ENCODE measurements at places on chromosomes 7 and 10.

DNA sequence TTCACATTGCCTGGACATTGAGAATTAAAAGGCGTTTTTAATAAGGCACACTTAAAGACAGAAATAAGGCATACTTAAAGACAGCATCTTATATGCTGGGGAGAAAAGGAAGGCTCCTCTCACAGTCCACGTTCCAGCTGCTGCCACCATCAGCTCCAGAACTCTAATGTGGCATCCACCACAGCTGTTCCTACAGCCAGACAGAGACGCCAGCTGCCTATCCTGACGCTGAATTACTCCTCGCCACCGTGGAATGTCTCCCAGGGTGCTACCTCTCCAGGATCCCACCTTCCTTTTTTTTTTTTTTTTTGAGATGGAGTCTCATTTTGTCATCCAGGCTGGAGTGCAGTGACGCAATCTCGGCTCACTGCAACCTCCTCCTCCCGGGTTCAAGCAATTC is 30.8 kb downstream of the SLC37A3 start:
- no peak for DNase-seq

DNA sequence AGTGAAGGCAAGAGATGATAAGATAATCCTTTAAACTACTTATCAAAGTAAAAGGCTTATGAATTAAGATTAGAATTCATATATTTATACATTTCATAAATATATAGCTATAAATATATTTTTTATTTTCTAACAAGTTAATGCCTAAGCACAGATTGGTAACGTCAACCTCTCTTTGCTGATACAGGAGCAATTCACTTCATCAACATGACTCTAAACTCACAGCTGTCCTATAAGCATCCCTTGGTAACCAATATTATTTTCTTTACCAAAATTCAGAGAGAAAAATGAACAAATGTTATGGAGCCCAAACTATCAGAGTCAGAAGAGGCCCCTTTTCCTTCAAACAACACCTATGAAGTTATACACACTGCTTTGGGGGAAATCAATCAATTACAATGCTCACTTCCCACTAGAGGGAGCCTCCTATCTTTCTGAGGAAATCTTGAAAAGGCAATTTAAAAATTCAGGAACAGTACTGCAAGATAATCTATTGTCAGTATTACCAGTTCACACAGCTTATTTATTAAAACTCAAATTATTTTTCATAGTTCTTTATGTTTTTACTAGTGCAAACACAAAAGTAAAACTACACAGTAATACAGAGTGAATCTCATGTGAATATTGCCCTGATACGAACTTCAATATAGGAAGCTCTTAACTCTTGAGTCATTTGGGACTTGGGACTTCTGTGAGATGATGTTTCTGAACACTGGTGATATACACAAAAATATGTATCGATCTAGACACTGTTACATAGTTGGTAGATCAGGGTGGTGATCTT is 51.0 kb upstream of the NOBOX start:
- DNase-seq, result no peak

- no peak for DNase-seq
Observed at GRCh38 chr10:49552277-49552676, 13.4 kb upstream of the ERCC6 start.

DNA sequence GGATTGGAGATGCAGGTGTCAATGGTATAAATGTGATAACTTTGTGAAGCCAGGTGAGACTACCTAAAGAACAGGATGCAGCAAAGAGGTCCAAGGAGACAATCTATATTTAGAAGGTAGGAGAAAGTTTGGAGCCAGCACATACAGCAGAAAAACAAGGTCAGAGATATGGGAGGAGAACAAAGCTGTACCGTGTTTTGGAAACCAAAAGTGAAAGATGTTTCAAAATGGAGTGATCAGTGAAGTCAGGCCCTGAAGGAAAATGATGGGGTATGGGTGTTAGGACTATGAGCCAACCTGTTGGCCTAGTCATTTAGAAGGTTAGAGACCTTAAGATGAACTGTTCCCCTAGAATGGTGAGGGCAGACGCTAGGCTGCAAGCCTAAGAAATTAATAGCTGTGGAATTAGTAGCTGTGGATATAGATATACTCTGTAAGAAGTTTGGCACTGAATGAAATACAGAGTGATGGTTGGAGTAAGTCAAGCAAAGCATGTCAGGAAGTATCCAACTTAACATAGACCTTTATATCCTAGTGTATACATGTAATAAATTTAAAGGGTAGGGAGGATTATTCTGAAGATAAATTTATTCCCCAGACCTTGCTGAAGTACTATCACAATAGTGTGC is 149.8 kb upstream of the WNT16 start:
- DNase-seq, result no peak

DNA sequence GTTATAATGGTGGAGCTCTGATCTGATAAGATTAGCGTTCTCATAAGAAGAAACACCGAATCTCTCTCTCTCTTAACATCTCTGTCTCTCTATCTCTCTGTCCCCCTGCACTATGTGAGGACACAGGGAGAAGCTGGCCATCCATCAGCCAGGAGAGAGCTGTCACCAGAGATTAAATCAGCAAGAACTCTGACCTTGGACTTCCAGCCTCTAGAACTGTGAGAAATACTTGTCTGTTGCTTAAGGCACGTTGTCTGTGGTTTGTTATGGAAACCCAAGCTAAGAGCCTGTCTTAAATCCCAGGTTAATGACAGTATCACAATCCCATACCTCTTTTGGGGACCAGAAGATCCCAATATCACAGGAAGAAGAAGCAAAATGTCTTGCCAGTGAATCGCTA is 132.0 kb upstream of the AKR1E2 start:
- DNase-seq, result no peak

DNA sequence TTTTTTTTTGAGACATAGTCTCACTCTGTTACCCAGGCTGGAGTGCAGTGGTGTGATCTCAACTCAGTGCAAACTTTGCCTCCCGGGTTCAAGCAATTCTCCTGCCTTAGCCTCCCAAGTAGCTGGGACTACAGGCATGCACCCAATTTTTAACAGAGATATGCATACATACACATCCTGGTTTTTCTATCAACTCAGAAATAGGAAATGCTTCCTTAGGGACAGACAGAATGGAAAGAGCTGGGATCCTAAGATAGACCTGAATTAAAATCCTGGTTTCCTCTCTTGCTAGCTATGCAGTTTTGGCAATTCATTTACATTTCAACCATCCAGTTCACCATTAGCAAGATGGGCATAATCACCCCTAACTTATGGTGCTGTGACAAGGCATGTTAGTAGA is 347.5 kb downstream of the GPAM start:
- DNase-seq, result no peak

DNA sequence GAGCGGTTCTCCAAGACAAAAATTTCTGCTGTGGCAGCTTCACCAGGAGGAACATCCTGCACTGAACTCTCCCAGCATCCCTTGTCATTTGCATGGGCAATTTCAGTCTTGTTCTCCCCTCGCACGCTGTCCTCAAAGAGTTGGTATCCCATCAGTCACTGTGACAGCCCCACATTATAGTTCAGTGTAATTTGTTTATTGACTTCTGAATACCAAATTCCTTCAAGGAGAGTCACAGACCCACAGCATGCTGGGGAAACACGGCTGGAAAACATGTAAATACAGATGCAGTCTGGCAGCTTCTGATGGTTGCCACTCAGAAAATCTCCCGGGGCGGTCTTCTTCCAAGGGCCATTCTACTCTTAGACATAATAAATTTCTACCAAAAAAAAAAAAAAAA is 151.0 kb upstream of the NEBL start:
- no peak for DNase-seq

DNA sequence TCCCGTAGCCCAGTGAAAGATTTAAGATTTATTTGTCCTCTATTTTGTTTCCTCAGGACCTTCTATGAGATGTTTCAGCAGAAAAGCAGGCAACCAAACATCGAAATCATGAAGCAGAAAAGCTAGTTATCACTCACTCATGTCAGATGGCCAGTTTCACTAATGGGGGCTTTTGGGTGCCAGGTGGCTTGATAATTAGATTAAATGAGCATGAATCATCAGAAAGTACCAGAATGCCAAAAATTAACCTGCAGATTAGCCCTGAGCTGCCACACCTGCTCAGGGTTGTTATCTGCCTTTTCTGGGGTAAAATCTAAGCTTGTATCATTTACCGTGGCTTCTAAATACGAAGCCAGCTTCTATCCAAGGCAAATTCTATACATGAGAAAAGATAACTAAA is 1017.5 kb downstream of the XPNPEP1 start:
- no peak for DNase-seq
